ENCODE measurements at places on chromosomes 1 and 21.

- no peak for DNase-seq
Observed at GRCh38 chr1:205913451-205914154, 29.7 kb downstream of the SLC26A9 start.

DNA sequence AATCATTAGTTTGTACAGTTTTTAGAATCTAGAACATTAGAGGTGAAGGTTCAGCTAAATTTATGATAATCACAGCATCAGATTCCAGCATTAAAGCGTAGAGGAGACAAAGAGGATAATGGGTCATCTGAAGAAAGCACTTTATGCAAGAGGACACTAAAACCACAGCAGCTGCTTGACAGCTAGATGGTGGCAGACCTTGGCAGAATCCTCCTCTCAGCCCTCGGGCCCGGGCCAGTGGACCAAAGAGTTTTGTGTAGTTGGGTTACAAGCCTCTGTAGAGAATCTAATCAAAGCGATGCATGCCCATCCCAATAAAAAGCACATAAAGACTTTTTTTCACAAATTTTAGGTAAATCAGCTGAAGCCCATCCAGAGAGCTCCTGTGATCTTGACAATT is 59.4 kb downstream of the AK5 start:
- no peak for DNase-seq

- no peak for DNase-seq
Observed at GRCh38 chr1:175803413-175803812, 60.0 kb upstream of the TNR start.

DNA sequence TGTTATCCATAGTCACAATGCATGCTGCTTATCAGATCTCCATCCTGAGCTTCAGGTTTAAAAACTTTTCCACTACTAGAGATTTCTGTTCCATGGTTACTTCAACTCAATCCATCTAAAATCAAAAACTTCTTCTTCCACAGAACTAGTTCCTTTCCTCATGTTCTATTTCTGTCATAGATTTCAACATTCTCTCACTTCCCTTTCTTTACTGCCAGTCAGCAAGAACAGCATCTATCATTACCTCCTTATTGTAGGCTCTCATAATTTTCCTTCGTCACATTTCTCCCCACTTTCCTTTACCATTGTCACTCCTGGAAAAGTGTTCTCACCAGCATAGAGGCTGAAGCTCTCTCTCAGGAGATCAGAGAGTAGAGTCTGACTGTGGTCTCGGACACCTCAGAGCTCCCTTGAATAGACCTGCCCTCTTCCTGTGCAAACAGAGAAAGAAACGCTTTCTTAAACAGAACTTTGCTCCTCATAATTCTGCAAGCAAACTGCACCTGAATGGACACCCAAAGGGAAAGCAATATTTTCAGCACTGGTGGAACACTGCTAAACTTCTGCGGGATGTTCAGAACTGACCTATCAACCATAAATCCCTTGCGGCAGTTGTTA is 48.7 kb upstream of the KIRREL1 start:
- DNase-seq: no peak

DNA sequence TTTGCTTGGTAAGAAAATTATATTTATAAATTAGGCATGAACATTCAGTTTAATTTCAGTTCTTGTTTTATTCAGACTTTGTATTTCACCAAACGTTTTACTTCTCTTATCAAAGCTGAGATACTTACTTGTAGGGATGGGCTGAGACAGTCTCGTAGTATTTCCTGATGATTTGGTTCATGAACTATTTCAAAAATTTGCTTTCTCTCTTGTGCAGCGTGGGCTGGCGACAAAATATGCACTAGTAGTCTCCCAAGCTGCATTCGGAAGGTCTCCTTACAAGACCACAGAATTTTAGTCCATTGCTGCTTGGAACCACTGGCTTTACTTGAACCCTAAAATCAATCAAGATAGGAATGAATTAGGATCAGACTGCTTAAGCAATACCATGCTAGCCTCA is 91.7 kb upstream of the GNG4 start:
- DNase-seq: no peak

DNA sequence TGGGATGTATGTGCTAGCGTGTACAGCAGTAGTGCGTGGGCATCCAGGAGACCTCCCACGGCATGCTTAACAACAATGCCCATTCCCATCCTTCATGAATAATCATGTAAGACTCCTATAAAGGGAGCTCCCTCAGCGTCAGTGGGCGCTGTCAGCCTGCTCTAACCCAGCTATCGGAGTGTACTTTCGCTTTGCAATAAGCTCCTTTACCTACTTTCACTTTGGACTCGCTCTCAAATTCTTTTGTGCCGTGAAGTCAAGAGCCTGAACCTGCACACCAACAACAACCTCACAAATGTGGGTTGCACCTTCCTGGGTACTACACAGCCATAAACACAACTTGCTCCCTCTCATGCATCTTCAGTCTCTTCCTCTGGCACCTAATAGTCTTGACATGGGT is 114.8 kb upstream of the PAXBP1 start:
- DNase-seq: no peak

Measured in stimulated activated CD4-positive, alpha-beta T cell treated with anti-CD3 and anti-CD28 coated beads, Interleukin-15, amount 100 ng/mL, for 48 hours (primary cell).